ENCODE measurements at places on chromosomes 2 and 18.

GRCh38 chr2:216299588-216299987 lies 72.7 kb downstream of the MARCHF4 start:
- no peak for DNase-seq

DNA sequence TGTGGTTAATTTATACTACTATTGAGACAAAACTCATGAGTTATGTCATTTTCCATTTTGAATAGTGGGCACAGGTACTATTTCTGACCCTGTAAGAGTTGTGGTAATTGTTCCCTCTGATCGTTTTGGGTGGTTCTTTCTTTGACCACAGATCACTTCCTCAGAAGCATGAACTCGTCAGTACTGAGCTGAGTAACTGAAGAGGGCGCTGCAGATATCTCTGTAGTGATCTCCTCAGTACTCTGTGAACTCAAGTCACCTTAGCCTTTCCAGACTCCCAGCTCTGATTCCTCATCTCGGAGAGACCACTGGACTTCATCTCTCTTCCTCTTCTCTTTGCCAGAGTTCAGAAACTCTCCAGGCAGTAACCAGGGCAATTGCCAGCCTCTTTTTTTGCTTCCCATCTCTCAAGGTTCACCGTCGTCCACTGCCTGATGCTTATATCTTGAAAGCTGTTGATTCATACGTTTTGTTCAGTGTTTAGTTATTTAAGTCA lies 9.4 kb upstream of the IL1RL1 start:
- DNase-seq, result no peak

DNA sequence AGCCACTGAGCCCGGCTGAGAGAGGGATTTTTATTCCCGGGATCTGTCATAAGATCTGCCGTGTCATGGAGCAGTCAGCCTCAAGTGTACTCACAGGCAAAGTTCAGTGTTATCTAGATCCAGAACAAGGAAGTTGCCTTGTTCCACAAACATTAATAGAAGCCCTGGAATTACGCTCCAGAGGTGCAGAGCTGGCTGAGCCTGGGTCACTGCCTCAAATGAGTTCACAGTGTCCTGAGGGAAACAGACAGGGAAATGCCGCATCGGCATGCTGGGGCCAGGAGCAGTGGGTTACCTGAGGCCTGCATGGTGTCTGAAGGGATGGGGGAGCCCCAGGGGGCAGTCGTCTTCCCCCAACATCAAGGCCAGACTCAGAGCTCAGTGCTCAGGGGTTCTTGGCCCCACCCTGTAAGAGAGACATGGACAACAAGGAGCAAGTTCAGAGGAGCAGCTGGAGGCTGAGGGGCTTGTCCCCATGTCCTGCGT lies 42.7 kb upstream of the ODC1 start:
- DNase-seq, result no peak

DNA sequence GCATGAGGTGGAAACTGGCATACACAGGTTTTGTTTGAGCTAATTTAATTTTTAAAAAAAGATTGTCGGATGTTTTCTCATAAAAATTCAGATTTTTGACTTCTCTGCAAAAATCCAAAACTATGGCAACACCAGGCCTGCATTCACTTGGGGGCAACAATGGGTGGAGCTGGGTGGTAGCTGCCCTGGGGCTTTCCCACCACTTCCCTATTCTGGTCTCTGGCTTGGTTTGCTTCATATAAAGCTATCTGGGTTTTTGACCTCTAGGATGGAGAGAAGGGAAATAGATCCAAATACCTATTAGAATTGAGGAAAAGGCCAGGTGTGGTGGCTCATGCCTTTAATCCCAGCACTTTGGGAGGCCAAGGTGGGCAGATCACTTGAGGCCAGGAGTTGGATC lies 5.5 kb upstream of the CYP27A1 start:
- no peak for DNase-seq
